Naive B cell (primary cell): ENCODE measurements at places on chromosomes 7 and 10. TPM values are rescaled to one million over a fixed set of nuclear protein-coding genes. Genes with fewer than 3 reads are reported as not detected.

The CAV2 gene
- polyA plus RNA-seq = not detected

The UPF2 gene
- 24.1 TPM for polyA plus RNA-seq

The PDZD7 gene
- polyA plus RNA-seq = not detected

The CRHR2 gene
- not detected for polyA plus RNA-seq

The NKX6-2 gene
- 1.6 TPM for polyA plus RNA-seq

The SAP25 gene
- polyA plus RNA-seq = not detected

The PAX4 gene
- not detected for polyA plus RNA-seq

The ADARB2 gene
- not detected for polyA plus RNA-seq

The SRGN gene
- 25.2 TPM for polyA plus RNA-seq

The SAMD9L gene
- polyA plus RNA-seq = 19.9 TPM

The HBP1 gene
- polyA plus RNA-seq = 67.4 TPM

The ZNF722 gene
- not detected for polyA plus RNA-seq

The TLX1 gene
- polyA plus RNA-seq = not detected

The TFPI2 gene
- polyA plus RNA-seq = not detected

The GPR15LG gene
- not detected for polyA plus RNA-seq

The MMD2 gene
- polyA plus RNA-seq = not detected

The PNLIPRP3 gene
- not detected for polyA plus RNA-seq

The XRCC2 gene
- 0.43 TPM for polyA plus RNA-seq

The ADAM22 gene
- 0.29 TPM for polyA plus RNA-seq

The CDNF gene
- polyA plus RNA-seq = 2.4 TPM

The OGDHL gene
- not detected for polyA plus RNA-seq

The LBX1 gene
- not detected for polyA plus RNA-seq

The EVX1 gene
- not detected for polyA plus RNA-seq

The GNG11 gene
- 1.1 TPM for polyA plus RNA-seq

The LIPM gene
- not detected for polyA plus RNA-seq

The CYP2C19 gene
- not detected for polyA plus RNA-seq

The PKD2L1 gene
- polyA plus RNA-seq = 0.25 TPM

The CLDN4 gene
- not detected for polyA plus RNA-seq

The NKX2-3 gene
- not detected for polyA plus RNA-seq

The PCLO gene
- not detected for polyA plus RNA-seq

The PLCE1 gene
- polyA plus RNA-seq = 0.32 TPM

The CPN1 gene
- not detected for polyA plus RNA-seq

The SHH gene
- not detected for polyA plus RNA-seq

The PRPS1L1 gene
- polyA plus RNA-seq = not detected
